ENCODE measurements at places on chromosomes 11 and 22.

GRCh38 chr11:125433454-125434121 lies 62.5 kb downstream of the FEZ1 start:
- no peak for DNase-seq

DNA sequence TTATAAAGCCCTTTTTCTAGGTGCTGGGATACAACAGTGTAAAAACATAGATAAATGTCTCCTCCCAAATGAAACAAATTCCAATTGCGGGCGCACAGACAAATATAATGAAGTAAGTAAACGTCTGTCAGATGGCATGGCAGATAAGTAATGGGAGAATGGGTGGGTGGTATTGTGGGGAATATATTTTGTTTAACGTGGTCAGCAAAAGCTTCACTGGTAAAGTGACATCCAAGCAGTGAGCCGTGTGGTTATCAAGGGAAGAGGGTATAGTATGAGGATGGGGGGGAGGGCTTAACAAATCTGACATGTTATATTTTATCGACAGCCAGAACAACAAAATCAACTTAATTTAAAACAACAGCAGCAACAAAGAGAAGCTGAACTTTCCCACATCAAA lies 1.2 kb downstream of the SVIP start:
- DNase-seq, result no peak

GRCh38 chr11:68013611-68014156 lies 3.6 kb downstream of the ALDH3B1 start:
- DNase-seq, result no peak

DNA sequence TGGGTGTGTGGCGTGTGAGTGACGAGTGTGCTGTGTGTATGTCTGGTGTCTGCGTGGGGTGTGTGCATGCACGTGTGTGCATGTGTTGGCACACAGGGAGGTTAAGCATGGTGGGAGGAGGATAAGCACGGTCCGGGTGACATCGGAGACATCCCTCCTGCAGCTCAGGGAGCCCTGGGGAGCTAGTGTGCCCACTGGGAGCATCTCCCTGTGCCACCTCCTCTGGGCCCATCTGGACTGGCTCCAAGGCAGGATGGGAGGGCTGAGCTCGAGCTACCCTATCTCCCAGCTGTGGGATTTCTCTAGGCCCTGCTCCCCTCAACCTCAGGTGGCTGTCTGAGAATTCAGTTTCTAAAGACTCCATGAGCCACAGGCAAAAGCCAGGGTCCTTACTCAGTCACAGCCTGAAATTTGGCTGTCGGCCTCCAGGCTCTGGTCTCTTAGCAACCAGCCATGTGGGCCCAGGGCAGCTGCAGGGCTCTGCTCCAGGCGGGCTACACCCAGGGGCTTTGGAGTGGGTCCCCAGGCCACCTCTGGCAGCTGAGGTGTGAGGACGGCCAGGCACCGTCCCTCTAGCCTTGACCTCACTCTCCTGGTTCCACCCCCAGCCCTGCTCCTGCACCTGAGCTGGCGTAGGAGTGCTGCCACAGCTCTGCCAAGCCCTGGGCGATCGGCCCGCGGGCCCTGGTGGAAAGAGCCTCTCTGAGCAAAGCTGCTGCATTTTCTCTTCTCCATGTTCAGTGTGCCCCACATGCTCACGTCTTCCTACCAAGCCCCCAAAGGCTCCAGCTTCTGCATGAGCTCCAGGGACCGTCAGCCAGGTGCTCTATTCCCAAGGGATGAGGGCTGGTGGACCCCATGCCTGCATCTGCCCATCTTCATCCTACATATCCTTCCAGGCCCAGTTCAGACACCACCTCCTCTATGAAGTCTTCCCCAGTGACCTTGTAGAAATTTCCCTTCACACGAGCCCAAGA lies 39.7 kb downstream of the RTL6 start:
- no peak for DNase-seq

GRCh38 chr11:117180661-117181585 lies 2.4 kb downstream of the SIDT2 start:
- DNase-seq, result no peak

DNA sequence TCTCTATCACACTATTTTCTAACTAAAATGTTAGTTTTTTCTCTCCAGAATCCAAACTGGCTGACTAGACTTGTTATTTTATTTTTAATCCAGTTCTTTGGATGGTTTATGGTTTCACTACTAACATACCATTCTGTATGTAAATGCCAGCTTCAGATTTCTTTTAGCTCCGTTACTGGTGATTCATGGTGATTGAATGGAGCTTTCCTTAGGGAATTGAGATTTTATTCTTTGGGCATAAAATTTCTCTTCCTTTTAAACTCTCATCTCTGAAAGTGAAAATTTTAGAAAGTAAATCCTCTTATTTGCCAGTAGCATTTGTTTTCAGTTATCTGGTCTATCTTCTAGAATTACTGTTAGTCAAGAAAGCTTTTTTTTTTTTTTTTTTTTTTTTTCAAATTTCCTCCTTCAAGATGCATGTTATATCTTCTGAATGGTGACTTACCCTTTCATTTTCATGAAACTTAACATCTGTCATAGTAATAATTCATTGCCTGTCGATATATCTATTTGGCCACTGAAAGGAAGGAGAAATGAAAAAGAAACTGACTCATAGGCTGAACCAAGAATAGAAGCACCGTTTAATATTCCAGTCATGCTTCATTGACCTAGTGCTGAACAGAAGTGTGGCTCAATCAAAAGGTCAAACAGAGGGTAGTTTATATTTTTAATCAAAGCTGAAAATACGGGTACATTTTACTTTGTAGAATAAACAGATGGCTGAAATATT lies 6.4 kb downstream of the ENDOD1 start:
- DNase-seq, result no peak

DNA sequence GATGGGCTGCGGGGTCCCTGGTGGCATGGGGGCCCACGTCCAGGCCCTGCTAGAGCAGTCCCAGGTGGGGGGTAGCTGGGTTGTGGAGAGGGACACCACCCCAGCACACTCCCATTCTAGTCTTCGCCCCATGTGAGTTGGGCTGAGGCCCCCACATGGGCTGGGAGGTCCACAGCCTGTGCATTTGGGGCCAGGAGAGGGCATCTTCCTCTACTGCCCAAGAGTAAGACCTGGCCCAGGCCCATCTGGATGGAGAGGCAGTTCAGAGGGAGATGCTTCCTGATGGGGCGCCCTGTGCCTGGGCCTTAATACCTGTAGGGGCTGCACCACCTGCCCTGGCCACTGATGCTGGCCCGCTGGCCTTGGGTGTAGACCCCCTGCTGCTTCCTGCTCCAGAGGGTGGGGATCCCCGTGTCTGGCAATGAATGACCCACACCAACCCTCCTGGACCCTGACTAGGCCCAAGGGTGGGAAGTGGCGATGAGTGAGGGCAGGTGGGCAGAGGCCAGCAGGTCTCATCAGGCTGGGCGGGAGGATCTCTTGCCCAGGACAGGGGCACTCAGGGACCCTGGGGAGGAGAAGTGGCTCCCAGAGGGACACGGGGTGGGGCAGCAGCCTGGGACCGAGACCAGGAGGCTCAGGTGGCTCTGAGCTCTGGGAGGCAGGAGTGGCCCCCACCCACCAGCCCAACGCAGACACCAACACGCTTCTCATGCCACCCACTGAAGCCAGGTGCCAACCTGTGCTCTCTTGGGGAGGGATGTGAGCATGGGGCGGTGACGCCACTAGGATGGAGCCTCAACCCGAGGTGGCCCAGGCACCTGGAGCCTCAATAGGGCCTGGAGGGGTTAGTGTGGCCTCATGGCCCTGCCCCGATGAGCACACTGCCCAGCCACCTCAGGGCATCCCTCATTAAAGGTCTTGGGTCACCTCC lies 17.4 kb upstream of the GNB1L start:
- DNase-seq, result no peak

- DNase-seq, result no peak
Observed at GRCh38 chr11:46642627-46643335, 25.4 kb downstream of the ATG13 start.

GRCh38 chr11:48019595-48019994 lies 39.2 kb downstream of the PTPRJ start:
- DNase-seq, result no peak

- no peak for DNase-seq
Observed at GRCh38 chr11:116731097-116731761, 41.6 kb downstream of the BUD13 start.

GRCh38 chr22:44293034-44293433 lies 19.7 kb downstream of the SHISAL1 start:
- no peak for DNase-seq

DNA sequence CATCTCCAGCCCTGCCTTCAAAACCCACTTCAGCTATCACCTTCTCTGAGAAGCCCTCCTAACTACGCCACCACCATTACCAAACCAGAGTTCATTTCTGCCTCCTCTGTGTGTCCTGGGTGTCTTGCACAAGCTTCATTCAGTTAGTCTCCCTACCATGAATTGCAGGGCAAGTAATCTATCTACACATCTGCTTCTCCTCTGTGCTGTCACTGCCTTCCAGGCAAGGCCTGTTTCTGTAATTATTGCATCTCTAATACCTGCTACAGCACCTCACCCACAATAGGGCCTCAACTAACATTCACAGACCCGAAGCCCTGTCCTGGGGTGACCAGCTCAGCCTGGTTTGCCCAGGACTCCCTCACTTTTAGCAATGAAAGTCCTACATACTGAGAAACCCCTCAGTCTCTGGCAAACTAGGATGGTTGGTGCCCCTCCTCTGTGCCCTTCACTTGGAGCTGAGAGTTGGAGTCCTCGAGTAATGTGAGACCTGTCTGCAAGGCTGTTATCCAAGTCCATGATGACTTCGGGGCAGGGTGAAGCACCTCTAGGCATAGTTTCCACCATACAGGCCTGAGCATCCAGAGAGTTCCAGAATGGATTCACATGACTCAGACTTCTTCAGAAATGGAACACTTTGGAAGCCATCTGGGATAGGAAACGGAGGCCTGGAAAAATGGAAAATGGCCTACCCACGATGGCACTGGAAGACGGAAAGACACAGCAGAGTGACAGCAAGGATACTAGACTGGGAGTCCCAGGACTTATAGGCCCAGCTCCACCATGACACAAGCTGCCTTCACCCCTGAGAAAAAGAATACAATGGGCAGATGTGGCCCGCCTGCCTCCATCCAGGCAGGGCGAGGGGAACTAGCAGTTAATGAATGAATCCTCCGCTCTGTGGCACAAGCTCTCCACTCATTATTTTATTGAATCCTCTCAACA lies 269.3 kb downstream of the BUD13 start:
- no peak for DNase-seq

DNA sequence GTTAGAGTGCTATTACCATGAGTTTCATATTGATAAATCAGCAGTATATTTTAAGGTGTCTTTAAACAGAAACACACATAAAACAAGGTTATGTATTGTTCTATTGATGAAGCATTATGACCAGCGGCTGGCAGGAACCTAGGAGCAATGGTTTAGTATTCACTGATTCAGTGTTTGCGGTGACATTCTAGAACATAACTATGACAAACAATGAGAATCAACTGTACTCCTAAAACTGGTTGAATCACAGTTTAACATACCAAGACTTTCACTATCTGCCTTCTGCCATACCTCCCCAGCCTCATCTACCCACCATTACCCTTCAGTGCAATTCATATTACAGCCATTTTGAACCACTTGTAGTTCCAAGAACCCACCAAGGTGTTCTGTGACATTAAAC lies 8.8 kb downstream of the HOATZ start:
- DNase-seq, result no peak

- DNase-seq, result no peak
Observed at GRCh38 chr11:85027346-85027745, 599.8 kb downstream of the DLG2 start.

GRCh38 chr11:72398058-72398758 lies 36.1 kb downstream of the CLPB start:
- no peak for DNase-seq

DNA sequence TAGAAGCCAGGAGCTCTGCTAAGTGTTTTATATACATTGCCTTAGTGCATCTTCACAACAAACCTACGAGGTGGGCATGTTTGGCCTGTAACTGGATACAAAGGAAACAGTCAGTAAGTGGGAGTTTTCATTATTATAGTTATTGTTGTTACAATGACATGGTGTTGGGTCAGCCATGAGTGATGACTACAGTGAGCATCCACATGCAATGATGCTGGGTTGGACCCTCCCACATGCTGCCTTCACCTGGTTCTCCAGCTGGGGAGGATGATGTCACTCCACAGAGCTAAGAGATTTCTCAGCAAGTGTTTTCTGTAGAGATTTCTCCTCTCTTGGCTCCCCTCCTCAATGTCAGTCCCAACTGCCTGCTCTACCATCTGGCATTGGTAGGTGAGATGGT lies 59.3 kb downstream of the EHF start:
- DNase-seq, result no peak

GRCh38 chr11:104124979-104125378 lies 39.0 kb downstream of the PDGFD start:
- no peak for DNase-seq

DNA sequence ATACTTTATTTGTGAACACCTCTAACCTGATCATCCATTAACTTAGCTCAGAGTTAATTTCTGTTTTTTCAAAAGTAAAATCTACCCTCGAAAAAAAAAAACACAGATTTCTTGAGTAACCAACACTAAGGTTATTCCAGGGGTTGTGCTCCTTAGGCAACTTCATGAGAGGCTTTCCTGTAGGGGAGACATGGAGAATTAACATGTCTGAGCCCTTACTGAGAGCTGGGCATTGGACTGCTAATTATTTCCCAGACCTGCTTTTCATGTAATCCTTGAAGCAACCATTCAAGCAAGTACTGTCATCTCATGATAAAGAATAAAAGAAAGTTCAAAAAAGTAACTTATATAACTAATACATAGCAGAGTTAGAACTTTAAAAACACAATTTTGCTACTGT lies 13.5 kb upstream of the UPB1 start:
- no peak for DNase-seq

GRCh38 chr22:25080855-25081254 lies 118.8 kb upstream of the CRYBB3 start:
- DNase-seq, result no peak

DNA sequence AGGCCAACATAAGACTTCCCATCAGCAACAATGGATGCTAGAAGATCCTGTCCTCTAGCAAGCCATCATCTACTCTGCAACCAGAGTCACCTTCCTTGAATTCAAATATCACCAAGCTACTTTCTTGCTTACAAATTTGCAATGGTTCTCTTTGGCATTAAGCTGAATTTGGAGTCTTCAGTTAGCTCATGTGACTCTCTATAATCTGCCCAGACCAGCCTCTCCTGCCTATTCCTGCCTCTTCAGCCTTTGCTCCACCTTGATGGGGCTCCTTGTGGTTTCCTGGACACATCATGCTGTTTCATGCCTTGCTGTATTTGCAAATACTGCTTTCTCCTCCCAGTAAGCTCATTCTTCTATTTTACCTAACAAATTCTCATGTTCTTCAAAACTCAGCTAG lies 82.3 kb downstream of the RASSF10 start:
- no peak for DNase-seq

Measured in NCI-H187 treated with DMSO at 0.1 percent for 48 hours (cell line).